ENCODE measurements at places on chromosomes 3 and 15.

GRCh38 chr3:79364784-79365183 is 403.0 kb downstream of the ROBO1 start:
- no peak for DNase-seq

- no peak for DNase-seq
Measured at GRCh38 chr3:110799271-110799670, 272.3 kb upstream of the NECTIN3 start.

GRCh38 chr3:31165399-31165860 is 271.0 kb upstream of the GADL1 start:
- no peak for DNase-seq

DNA sequence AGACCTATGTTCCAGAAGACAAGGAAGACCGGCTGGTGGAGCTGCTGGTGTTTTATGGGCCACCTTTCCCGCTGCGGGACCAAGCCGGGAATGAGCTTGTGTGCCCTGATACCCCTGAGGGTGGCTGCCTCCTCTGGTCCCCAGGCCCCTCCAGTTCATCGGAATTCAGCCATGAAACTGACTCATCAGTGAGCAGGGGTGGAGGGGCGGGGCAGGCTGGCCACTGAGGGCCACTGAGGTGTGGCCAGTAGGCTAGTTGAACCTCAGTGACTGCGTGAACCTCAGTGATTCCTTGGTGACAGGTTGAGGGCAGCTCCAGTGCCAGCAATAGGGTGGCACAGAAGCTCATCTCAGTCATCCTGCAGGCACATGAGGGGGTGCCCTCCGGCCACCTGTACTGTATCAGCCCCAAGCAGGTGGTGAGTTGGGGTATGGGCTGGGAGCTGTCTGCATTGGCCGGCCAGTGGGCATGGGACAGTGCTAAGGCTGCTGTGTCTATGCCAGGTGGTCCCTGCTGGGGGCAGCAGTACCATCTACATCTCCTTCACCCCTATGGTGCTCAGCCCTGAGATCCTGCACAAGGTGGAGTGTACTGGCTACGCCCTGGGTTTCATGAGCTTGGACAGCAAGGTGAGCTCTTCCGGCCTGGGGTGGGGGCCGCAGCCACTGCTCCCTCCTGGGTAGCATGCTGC is 20.3 kb downstream of the ACAA1 start:
- DNase-seq: no peak

DNA sequence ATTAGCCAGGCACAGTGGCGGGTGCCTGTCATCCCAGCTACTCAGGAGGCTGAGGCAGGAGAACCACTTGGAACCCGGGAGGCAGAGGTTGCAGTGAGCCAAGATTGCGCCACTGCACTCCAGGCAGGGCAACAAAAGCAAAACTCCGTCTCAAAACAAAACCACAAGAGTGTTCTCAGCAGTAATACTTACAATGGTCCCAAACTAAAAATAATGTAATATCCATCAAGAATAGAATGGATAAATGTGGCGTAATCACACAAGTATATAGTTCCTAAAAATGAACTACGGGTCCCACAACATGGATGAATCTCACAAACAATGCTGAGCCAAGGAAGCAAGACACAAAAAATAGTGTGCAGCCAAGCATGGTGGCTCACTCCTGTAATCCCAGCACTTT is 39.2 kb downstream of the STAG1 start:
- no peak for DNase-seq

DNA sequence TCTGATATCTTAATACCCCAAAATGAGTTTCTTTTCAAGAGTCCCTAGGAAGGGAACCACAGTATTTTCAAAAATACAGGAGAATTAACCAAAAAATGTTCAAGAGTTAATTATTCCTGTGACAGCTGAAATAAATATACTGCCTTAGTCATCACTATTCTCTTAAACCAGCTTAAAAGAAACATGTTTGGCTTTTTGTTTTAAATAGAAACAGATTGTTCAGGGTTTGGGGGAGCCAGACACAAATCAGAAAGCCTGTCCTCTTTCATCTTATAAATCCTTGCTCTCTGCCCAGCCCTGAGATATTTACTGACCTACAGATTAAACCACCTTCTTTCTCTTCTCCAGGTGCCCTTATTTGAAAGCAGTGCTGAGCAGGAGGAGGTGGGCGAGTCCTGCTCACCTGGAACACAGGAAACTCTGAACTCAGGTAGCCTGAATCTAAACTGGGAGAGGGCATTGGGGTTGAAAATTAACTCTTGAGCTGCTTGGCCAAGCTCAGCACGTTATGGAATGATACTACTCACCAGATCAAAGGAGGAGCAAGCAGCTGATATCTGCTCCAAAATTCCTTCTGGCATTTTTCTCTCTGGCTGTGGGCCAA is 84.1 kb upstream of the SPRED1 start:
- no peak for DNase-seq

GRCh38 chr3:9732740-9733115 is 1.2 kb downstream of the BRPF1 start:
- DNase-seq: no peak

- DNase-seq: no peak
Measured at GRCh38 chr3:150589759-150590158, 13.4 kb upstream of the SELENOT start.

DNA sequence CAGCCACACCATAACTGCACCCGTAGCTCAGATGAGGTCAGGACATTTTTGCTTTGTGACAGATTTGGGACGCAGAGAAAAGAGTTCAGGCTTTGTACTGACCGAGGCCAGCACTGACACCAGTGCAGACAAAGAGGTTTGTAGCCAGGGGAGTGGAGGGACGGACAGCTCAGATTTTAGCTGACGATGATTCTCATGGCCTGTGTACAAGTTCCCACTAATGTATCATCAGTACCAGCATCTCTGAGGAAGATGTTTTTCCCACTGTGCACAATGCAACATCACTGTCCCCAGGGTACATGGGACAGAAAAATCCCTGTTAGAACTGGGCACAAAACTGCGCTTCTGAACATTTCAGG is 112.7 kb downstream of the SLCO3A1 start:
- DNase-seq: no peak

DNA sequence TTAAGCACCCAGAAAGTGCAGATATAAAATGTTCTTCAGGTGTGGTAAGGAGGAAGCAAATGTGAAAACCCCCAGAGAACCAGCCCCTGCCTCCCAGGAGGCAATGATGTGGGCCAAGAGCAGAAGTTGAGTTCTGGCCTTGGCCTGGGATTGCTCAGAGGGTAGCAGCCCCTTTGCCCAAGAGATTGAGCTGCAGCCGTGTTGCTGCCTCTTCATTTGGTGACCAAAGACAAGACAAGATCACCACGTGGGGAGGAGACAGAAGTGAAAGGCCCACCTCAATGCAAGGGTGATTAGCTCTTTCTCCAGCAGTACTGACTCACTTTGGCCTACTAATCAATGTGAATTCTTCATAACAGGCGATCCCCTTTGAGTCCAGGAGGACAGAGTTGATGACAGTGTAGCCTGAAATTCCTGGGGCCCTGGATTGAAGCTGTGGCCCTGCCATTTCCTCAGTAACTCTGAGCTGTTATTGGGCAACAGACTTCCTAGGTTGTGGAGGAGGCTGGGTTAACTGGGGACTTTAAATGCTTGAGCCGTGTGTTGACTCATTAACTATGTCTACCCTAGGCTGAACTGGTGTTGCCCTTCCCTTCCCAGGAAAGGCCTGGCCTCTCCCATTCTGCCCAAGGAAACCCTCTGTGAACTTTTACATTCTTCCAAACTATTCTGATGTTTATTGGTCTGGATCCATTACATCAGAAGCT is 86.5 kb downstream of the ST6GAL1 start:
- DNase-seq: no peak

DNA sequence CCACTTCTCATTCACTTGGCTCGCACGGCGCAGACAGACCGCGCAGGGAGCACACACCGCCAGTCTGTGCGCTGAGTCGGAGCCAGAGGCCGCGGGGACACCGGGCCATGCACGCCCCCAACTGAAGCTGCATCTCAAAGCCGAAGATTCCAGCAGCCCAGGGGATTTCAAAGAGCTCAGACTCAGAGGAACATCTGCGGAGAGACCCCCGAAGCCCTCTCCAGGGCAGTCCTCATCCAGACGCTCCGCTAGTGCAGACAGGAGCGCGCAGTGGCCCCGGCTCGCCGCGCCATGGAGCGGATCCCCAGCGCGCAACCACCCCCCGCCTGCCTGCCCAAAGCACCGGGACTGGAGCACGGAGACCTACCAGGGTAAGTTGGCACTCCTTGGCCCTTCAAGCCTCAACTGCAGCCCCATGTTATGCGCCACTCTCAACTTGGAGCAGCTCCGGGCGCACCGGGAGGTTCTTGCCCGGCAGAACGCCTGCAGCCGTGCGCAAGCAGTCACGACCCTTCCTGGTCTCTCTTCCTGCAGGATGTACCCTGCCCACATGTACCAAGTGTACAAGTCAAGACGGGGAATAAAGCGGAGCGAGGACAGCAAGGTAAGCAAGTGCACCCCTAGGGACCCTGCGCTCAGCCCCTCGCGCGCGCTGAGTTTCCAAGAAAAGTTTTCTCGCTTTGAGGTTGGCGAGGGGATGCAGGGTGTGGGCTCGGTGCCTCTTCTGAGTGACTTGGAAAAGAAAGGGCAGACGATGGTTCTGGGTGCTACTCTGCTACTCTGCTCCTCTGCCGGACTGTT is at the start of gene BHLHE40:
BHLHE40 (plus strand) TSS at position 10 of the 801 bp plus-strand sequence; CDS start at position 292, 282 bp downstream.
- DNase-seq: no peak

DNA sequence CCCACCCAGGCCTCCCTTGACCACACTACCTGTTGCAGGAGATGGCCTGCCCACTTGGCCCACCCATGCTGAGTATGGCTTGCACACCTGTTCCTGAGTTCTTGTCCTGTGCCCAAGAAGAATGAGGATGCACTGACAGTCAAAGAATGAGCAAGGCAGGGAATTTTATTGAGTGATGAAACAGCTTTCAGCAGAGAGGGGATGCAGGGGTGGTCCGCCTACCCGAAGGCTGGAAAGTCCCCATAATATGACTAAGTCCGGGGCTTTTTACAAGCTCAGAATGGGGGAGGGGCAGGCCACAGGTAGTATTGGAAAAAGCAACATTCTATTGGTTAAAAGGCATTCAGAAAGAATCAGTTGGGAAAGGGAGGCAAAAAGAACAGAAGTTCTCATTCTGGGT is 29.9 kb upstream of the RNU6-1 start:
- no peak for DNase-seq

- no peak for DNase-seq
Measured at GRCh38 chr3:71057526-71057894, 526.0 kb downstream of the FOXP1 start.

DNA sequence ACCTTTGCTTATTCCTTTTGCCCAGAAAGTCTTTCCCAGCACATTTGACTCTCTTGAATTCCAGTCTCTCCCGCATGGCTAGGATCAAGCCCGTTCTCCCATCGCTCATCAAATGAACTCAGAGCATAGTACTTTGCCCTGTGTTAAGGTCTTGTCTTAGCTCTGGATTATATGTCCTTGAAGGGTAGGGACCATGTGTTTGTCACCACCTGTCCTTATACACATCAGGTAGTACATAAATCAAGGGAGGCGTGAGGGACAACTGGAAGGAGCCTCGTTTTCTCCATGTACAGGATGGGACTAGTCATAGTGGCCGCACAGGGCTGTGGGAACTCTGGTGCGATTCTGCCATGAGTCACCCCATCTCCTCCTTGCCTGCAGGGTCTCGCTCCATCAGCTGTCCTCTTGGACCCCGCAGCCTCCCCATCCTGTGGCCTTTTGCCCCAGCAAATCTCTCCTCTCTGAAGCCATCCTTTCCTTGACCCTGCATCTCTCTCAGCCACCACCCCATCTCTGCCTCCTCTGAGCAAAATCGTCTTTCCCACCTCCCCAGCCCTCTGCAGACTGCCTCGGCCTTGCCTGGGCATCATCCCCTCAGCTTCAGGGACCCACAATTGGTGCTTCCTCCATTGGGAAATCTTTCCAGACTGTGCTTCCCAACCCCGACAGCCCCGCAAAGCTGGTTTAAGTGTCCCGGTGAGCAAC is 33.4 kb upstream of the RAB6B start:
- no peak for DNase-seq

DNA sequence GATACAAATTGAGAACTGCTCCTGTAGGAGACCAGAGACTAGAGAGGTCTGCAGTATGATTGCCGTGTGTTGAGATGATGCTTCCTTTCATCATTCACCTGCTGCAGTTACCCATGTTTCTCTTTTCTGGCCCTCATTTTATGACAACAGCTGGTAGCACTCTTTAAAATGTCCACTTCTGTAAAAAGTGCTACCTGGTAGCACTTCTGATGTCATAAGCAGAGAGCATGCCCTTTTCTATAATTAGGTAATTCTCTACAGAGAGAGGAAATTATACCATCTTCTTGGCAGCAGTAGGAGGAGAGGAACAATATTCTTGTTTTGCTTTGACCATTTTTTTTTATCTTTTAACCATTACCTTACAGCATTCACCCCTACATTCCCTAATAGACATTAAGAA is 123.8 kb downstream of the PPM1L start:
- no peak for DNase-seq

GRCh38 chr3:65831733-65832425 is 206.8 kb downstream of the MAGI1 start:
- DNase-seq: no peak

DNA sequence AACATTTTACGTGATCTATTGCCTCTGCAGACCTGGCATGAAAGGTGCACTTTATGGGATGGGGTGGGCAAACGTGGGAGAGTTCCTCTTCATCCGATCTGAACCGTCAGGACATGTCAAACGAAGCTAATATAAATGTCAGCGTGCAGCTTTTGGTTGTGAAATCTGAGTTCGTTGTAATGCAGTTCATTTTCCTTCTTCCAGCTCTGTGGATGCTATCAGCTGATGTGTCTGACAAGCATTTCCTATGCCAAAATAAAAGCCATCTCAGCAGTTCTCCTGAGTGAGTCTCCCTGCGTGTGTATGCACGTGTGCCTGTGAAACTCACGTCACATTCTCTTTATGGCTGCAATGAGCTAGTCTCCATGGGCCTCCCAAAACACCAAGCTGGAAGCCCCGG is 512.3 kb downstream of the MCTP2 start:
- no peak for DNase-seq

DNA sequence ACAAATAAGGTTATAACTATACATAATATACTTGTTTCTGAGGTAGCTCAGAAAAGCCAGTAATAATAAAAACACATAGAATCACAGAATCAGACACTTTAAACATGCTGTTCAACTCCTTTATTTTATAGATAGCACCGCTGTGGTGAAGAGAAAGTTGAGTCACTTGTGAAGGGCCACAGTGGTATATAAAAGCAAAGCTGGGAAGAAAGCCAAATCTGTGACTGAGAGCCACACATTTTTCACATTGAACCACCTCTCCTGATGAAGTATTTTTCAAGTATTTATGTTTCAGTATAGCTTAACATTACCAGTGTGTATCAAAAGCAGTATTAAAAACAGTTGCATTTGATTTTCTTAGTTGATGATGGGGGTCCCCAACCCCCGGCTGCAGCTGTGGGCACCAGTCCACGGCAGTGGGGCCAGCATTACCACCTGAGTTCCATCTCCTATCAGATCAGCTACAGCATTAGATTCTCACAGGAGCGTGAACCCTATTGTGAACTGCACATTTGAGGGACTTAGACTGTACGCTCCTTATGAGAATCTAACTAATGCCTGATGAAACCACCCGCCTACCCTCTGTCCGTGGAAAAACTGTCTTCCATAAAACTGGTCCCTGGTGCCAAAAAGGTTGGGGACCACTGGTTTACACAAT is 46.2 kb downstream of the TBL1XR1 start:
- DNase-seq: no peak

GRCh38 chr15:70596354-70597055 is 166.9 kb downstream of the UACA start:
- DNase-seq: no peak

- no peak for DNase-seq
Measured at GRCh38 chr3:12994357-12994606, 78.9 kb downstream of the IQSEC1 start.

GRCh38 chr15:66591322-66591862 is 25.6 kb upstream of the LCTL start:
- no peak for DNase-seq

GRCh38 chr3:173685456-173685855 is 287.9 kb downstream of the NLGN1 start:
- no peak for DNase-seq

Measured in stimulated activated CD4-positive, alpha-beta T cell treated with anti-CD3 and anti-CD28 coated beads, Interleukin-1b, Interleukin-23, amount 100 ng/mL, for 24 hours (primary cell).